ENCODE measurements at places on chromosomes 2 and 18. TPM values are rescaled to one million over a fixed set of nuclear protein-coding genes. Genes with fewer than 3 reads are reported as not detected.

HOXD1 gene
- total RNA-seq = not detected

GALNT5 gene
- 0.83 TPM for total RNA-seq

GLI2 gene
- total RNA-seq = 25.3 TPM

DPP10 gene
- 3.8 TPM for total RNA-seq

- H3K36me3 ChIP-seq = no peaks in the 10 kb centered on the region
- no peaks in the 10 kb centered on the region for H3K27me3 ChIP-seq
- DNase-seq = no peak
- no peaks in the 10 kb centered on the region for H3K4me1 ChIP-seq
- no peak overlapping the region for H3K27ac ChIP-seq
- no peak overlapping the region for H3K4me3 ChIP-seq
Observed at GRCh38 chr2:124437811-124438210, 412.7 kb downstream of the CNTNAP5 start.

DNA sequence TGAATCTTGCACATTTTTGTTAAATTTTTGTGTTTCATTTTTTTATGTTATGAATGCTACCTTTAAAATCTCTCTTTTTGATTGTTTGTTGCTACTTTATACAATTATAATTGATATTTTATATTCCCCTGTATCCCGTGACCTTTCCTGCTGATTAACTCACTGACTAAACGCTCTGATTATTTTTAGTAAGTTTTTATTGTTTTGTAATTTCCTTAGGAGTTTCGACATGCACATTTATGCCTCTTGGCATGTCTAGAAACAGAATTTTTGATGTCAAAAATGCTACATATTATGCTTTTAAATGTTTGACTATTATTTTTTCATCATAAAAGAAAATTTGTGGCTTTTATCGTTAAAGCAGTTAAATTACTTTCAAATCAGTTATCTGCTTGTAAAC, 1131.6 kb upstream of the TMEFF2 start:
- no peaks in the 10 kb centered on the region for H3K27me3 ChIP-seq
- H3K4me3 ChIP-seq = no peak overlapping the region
- no peak for DNase-seq
- no peak overlapping the region for H3K27ac ChIP-seq

DNA sequence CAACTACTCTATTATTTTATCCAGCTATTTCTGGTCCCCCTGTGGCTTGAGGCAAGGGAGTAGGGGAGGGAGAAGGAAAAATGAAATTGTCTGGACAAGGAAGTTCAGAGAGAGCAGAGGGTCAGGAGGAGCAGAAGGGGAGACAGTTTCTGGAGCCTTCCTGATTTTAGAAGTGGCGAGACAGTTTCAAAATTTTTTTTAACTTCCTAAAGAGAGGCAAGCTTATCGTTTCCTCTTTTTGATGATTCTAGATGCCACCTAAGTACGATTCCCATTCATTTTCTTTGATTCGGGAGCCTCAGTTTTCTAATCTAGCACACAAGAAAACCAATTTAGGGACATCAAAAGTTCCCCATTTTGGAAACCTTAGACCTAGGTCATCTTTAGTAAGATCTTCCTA, 96.9 kb upstream of the B3GNT2 start:
- no peaks in the 10 kb centered on the region for H3K27me3 ChIP-seq
- H3K4me1 ChIP-seq = no peaks in the 10 kb centered on the region
- no peak for DNase-seq
- no peak overlapping the region for H3K27ac ChIP-seq

DNA sequence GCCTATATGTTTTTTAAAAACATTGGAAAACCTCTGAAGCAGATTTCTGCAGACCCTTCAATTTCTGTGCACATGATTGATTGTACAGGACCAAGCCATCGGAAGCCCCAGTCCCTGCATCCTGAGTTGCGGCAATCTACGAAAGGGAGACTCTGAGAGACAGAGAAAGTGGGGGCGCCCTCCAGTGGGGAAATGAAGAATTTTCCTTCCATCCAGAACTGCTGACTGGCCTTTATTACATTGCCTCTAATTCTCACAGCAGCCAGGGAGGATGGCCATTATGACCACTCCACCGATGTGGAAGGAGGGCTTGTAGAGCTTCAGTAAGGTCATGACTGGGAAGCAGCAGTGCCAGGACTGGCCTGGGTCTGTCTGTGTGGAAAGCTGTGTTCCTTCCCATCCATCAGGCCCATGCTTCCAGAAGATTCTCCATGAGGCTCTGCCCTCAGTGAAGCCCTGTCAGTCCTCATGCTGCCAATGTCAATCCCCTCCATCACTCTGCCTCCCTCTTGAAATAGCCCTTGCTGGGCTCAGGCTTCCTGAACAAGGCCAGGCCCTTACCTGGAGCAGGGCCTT, 20.0 kb upstream of the RESP18 start:
- no peak overlapping the region for H3K4me3 ChIP-seq
- no peak overlapping the region for H3K27ac ChIP-seq
- H3K27me3 ChIP-seq = peaks cover 93% of the 10 kb centered on the region
- no peak for DNase-seq
- no peaks in the 10 kb centered on the region for H3K36me3 ChIP-seq

DNA sequence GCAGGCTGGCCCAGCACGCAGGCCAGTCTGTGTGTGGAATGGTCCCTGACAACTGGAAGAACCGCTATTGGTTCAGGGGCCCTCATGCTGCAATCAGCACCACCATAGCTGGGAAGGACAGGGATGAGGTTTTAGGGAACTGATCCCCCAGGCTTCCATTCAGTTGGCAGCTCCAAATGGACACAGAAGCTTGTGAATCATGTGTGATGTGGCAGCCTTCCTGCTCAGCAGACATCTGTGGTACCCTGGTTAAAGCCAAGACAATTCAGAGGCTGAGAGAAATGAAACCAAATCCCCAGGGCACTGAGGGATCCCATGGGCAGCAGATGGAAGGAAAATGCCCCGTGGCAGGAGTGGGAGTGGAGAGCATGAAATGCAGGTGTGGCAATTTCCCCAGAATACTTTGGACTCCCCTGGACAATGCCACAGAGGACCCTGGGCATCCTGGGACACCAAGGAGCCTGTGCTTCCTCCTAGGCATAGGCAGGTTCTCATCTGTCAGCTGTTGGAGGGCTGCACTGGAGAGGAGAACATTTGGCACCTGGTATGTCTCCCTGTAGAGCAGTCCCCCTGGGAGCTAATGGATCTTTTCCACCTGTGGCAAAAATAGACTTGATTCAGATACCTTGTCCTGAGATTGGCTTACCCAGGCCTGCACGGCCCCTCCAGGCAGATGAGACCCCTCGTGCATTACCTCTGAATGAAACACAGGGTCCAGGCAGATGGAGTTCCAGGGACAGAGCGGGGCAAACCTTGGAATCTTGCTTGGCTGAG, 162.2 kb upstream of the BCL2L11 start:
- no peaks in the 10 kb centered on the region for H3K36me3 ChIP-seq
- peak; percentile 81 for DNase-seq
- no peak overlapping the region for H3K4me3 ChIP-seq
- H3K27ac ChIP-seq = no peak overlapping the region
- no peaks in the 10 kb centered on the region for H3K4me1 ChIP-seq
- H3K27me3 ChIP-seq = no peaks in the 10 kb centered on the region

DNA sequence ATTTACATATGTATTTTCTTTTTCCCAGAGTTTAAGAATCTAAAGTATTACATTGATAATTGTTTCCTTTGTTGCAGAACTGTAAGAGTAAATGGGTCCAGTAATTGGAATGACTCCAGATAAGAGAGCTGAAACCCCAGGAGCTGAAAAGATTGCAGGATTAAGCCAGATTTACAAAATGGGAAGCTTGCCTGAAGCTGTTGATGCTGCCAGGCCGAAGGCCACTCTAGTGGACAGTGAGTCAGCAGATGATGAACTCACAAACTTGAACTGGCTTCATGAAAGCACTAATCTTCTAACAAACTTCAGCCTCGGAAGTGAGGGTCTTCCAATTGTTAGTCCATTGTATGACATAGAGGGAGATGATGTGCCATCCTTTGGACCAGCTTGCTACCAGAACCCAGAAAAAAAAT, 183.8 kb upstream of the STON1 start:
- no peaks in the 10 kb centered on the region for H3K36me3 ChIP-seq
- H3K4me3 ChIP-seq = no peak overlapping the region
- no peak for DNase-seq
- peak overlapping the region; percentile 49 for H3K27ac ChIP-seq
- H3K27me3 ChIP-seq = no peaks in the 10 kb centered on the region
- H3K4me1 ChIP-seq = peaks cover 44% of the 10 kb centered on the region

DNA sequence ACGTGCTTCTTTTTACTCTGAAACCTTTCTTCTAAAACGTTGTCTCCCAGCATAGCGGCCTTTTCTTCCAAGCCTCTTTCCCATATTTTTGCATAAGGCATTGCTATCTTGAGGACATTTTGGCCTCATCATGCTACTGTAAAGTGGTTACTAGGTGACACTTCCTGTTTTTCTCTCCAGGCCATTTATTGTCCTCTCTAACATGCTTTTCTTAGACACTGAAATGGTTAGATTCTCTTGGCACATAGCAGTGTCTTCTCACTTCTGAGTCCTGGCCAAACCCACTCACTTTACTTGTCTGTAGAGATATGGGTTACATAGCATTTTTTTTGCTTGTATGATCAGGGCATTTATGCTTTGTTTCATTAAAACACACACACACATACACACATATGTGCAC, 50.1 kb upstream of the KCNH7 start:
- H3K4me1 ChIP-seq = no peaks in the 10 kb centered on the region
- no peaks in the 10 kb centered on the region for H3K36me3 ChIP-seq
- no peak overlapping the region for H3K4me3 ChIP-seq
- no peak overlapping the region for H3K27ac ChIP-seq
- H3K27me3 ChIP-seq = no peaks in the 10 kb centered on the region

DNA sequence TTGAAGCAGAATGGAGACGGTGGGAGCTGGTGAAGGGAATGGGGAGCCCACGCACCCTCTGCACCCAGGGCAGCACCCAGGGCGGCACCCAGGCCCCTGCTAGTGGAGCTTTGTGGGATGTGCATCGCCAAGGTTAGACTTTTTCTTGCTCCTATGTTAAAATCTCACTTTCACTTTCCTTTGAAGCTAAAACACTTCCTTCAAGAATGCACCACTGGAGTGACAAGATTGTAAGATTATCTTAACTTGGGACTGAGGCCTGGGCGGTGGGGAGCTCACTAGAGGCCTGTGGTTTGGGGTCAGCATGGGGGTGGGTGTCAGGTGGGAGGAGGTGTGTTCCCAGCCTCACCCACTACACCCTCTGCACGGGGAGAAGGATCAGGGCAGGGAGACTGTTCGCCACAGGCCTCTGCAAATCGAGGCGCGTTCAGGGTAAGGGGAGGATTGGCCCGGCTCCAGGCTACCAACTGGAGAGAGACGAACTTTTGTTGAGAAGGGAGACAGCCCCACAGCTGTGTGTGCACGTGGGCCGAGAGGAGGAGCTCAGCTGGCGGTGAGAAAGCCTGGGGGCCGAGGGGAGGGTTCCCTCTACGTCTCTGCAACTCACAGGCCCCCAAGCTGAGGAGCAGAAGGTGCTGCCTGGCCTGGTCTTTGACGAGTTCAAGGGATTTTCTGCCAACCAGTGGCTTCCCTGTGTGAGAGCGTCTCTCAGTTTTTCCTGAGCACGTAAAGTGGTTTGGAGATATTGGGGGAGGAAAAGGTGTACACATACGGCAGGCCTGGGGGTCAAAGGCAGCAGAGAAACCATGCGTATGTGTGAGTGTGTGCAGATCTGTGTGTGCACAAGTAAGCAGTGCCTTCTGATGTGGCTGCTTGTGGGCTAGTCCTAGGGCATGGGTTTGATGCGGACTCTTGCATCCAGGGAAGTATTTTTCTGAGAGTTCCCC, 147.7 kb downstream of the KLHL29 start:
- H3K27me3 ChIP-seq = no peaks in the 10 kb centered on the region
- H3K4me1 ChIP-seq = peaks cover 77% of the 10 kb centered on the region
- H3K4me3 ChIP-seq = peak overlapping the region; percentile 30
- peak overlapping the region; percentile 65 for H3K27ac ChIP-seq

- DNase-seq = no peak
- peaks cover 17% of the 10 kb centered on the region for H3K4me1 ChIP-seq
- H3K4me3 ChIP-seq = no peak overlapping the region
- H3K27ac ChIP-seq = no peak overlapping the region
- H3K36me3 ChIP-seq = no peaks in the 10 kb centered on the region
- H3K27me3 ChIP-seq = no peaks in the 10 kb centered on the region
Observed at GRCh38 chr18:35161485-35161884, 79.3 kb upstream of the ZNF397 start.

DNA sequence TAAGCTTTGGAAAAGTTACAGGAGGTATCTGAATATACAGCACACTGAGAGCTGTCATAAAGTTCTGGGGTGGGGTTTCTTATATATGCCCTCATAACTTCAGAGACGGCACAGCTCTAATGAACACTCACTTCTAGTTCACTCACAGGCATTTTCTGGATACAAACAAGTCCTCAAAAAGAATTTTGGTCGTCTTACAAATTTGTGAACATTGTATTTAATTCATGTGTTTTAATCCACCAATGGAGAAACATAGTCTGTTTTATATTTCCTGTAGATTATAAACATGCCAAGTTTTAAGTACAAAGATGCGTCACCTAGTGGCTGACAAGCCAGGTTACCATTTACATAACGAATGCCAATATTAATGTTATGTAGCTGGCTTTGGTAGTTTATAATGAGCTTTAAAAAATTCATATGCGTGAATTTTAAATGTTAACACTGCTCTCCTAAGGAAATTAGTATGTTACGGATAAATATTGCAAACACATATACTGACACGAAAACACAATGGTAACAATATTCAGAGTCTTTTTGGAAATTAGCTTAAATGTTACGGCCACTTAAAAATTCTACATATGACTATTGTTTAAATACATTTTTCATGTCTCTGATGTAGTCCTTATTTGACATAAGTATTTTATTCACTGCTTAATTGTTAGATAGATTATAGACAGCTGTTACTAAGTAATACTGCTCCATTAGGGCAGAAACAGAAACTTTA, 2.5 kb downstream of the COL3A1 start:
- no peaks in the 10 kb centered on the region for H3K36me3 ChIP-seq
- no peak for DNase-seq
- H3K27me3 ChIP-seq = no peaks in the 10 kb centered on the region
- peak overlapping the region; percentile 83 for H3K27ac ChIP-seq
- H3K4me1 ChIP-seq = peaks cover 54% of the 10 kb centered on the region

DNA sequence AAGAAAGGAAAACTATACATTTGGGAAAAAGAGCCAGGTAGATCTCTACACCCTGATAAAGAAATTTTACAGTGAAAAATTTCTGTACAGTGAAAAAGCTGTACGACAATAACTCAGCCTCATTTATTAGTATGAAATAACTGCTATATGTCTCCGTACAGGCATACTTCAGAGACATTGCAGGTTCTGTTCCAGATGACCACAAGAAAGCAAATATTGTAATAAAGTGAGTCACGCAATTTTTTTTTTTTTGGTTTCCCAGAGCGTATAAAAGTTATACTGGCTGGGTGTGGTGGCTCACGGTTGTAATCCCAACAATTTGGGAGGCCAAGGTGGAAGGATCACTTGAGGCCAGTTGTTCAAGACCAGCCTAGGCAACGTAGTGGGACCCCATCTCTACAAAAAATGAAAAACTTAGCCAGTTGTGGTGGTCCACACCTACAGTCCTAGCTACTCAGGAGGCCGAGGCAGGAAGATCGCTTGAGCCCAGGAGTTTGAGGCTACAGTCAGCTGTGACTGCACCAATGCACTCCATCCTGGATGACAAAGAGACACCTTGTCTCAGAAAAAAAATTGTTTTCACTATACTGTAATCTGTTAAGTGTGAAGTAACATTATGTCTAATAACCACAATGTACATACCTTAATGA, 28.2 kb upstream of the AMMECR1L start:
- DNase-seq = no peak
- H3K36me3 ChIP-seq = no peaks in the 10 kb centered on the region
- H3K4me3 ChIP-seq = no peak overlapping the region
- no peak overlapping the region for H3K27ac ChIP-seq
